ENCODE measurements at places on chromosomes 6 and 20.

- no peak for DNase-seq
Observed at GRCh38 chr6:25351485-25351884, 72.3 kb downstream of the CARMIL1 start.

DNA sequence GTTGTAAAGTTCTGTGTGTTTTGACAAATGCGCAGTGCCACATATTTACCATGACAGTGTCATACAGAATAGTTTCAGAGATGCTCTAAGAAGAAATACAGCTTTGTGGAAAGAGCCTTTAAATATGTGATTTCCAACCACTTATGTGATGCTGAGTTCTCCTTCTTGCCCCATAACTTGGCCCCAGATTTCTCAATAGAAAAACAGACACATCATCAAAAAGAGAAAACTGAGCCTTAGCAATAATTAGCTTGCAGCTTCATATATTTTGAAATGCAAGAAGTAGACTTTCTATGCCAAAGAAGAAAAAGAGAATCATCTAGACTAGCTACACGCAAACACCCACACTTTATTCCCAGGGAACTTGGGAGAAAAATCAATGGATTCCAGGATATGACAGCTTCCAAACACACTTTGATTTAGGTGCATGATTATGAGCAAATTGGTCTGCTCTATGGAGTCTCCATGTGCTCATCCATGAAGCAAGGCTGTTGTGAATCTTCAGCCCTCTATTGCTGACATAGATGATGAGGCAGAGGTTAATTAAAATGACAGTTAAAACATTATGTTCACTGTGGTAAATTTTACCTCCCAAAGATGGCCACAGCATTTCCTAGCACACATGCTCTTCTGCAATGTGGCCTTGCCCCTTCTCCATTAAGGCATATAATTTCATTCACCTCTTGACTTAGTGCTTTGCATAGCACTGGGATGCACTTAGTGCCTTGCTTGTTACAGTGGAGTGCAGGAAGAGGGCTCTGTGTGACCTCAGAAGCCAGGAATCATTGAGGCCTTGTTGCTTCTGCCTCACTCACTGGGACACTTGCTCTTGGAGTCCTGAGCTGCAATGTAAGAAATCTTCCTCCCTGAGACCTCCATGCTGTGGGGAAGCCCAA, 174.6 kb downstream of the SYNDIG1 start:
- DNase-seq, result no peak

DNA sequence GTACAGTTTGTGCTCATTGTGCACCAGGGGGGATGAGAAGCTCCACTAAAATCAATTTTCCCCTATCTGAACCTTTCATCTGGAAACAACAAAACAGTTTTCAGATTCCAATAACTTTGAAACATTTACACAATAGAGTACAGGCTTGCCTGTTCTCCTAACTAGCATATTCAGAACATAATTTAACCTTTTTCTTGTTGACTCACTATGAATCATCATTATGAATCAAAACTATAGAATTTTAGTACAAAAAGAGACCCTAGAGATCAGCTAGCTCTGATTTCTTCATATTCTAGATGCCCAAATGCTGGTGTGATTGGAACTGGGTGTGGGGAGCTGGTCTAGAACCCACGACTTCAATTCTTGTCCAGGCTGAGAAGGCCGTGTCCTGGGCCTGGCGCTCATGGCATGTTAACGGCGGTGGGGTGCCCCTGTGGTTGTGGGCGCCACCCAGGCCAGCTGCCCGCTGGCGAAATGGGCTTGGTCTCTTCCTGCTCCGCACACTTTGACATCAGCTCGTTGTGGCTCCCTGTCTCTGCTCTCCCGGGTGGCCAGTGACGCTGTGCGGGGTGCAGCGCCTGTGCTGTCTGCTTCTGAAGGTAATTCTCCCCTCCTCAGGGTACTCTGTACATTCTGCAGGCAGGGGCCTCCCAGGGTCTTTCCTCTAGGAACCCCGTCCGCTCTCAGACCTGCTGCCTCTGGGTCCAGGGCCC, 29.9 kb upstream of the AGPAT4 start:
- DNase-seq, result no peak

- no peak for DNase-seq
Observed at GRCh38 chr6:134002821-134003220, 49.6 kb downstream of the SLC2A12 start.

DNA sequence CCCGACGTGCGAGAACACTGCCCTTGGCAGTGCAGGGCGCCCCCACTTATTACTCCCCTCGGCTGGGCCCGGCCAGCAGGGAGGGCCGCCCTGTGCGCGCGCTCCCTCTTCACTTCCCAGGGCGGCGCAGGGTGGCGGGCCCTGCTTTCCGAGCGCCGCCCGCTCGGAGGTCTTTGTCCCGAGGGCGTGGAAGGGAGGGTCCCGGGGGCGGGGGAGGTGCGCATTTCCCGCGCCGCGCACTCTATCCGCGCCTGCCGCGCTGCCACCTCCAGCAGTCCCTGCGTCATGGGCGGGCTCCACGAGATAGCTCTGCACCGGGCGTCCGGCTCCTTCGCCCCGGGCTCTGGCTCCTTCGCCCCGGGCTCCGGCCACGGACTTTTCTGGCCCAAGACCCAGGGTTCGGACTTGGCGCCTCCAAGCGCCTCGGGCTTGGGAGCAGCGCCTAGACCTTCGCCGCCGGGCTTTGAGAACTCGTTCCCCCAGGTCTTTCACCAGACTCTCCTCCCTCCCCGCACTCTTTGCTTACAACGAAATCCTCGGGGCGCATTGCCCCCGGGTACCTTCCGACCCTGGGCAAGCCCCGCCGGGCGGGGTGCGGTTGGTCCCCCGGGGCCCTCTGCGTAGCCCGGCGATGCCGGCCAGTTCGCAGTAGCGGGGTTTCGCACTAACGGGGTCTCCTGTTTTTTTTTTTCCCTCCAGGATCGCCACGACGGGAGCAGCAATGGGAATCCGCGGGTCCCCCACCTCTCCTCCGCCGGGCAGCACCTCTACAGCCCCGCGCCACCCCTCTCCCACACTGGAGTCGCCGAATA, 1.6 kb downstream of the TFAP2C start:
- no peak for DNase-seq

GRCh38 chr6:87322304-87323212, at the start of gene SMIM8:
Gene SMIM8 (plus strand): TSS chr6:87322588. CDS start chr6:87337032, 14,444 bp downstream.
- DNase-seq, result peak; percentile 61

DNA sequence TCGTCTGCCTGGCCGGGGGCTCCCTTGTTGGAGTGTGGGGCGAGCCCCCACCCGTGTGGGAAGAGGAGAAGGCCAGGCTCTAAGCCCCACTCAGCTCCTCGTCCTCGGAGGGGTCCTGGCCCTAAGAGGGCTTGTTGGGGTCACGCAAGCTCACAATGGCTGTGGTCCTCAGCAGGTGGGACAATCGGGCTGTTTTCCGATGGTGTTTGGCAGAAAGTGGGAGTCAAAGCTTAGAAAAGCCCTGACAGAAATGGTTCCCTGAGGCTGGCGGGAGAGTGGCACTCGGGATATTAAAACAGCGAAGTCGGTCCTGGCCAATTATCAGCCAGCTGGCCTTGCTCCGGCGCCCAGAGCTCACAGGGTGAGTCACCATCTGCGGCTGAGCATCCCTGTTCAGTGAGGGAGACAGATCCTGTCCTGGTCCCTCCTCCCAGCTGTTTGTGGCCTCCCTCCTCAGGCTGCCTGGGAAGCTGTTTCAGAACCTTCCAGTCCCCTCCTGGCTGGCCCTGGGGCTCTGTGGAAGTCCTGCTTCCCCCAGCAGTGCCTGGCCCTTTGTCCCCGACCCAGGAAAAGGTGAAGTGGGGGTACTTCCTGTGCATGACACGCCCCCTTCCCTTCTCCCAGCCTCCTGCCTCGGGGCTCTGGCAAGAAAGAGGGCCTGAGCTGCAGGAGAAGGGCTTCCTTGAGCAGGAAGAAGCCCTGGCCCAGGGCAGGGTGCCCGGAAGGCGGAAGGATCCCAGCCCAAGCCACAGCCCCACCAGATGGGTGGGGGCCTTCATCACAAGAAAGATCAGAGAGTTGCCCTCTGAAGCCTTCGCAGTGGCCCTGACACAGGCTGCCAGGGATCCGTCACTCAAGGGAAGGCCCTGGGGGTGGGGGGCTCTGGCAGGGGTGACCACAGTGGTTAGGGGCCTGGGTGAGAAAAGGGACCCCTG, 53.6 kb upstream of the BHLHE23 start:
- DNase-seq, result no peak

DNA sequence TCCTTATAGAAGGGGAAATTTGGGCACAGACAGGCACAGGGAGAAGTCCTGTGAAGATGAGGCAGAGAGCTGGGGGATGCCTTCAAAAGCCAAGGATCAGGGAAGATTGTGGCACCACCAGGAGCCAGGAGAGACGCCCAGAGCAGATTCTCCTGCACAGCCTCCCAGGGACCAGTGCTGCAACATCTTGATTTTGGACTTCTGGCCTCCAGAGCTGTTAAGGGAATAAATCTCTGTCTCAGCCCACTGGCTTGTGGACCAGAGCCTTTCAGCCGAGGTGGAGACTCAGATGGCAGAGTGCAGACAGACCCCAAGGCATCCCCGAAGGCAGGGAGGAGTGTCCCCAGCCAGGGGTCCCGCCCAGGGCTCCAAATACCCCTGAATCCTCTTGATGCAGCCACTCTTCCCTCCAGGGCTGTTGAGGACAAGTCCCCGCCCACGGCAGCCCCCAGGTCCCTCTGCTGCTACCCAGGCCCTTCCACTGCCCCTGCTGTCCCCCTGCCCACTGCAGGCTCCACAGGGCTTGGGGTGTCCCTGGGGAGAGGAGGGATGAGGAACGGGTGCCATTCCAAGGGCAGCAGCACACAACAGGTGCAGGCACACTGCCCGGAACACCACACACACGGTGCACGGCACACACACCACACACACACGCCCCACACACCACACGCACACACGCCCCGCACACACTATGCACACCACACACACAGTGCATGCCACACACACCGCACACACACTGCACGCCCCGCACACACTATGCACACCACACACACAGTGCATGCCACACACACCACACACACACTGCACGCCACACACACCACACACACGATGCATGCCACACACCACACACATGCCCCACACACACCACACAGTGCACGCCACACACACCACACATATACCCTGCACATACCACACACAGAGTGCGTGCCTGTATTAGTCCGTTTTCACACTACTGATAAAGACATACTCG, 311.4 kb downstream of the TAF4 start:
- DNase-seq, result no peak

DNA sequence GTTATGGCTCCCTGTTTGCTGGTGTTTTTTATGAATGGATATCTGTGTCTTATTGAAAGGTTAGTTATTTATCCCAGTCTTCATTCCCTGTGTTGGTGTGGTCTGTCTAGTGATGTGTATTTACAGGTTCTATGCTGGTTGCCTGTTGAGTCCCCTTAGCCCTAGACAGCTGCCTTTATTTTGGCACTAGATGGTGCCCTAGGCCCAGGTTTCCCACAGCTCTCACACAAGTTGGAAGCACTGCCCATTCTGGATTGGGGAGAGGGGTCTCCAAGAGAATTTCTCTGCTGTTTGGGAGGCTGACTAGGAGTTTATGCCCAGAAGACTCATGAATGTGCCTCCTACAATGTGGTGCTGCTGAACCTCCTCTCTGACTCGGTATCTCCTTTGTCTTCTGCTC, 12.4 kb downstream of the GRM1 start:
- no peak for DNase-seq

DNA sequence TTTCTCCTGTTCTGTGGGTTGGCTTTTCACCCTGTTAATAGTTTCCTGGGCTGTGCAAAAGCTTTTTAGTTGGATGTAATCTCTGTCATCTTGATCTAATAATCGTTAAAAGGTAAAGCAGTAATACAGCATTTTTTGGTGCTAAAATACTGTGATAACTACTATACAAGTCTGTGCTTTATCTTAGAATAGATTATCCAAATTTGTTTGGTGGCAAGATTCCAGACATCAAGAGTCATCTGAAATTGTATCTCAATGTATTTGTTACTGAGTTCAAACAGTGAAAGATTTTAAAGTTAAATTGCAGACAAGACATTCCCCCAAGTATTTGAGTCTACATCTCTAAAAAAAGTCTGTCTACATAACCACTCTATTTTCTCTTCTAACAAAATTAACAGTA, 18.8 kb downstream of the TBPL1 start:
- no peak for DNase-seq

GRCh38 chr6:47663462-47664216, 34.7 kb upstream of the ADGRF4 start:
- DNase-seq, result no peak

DNA sequence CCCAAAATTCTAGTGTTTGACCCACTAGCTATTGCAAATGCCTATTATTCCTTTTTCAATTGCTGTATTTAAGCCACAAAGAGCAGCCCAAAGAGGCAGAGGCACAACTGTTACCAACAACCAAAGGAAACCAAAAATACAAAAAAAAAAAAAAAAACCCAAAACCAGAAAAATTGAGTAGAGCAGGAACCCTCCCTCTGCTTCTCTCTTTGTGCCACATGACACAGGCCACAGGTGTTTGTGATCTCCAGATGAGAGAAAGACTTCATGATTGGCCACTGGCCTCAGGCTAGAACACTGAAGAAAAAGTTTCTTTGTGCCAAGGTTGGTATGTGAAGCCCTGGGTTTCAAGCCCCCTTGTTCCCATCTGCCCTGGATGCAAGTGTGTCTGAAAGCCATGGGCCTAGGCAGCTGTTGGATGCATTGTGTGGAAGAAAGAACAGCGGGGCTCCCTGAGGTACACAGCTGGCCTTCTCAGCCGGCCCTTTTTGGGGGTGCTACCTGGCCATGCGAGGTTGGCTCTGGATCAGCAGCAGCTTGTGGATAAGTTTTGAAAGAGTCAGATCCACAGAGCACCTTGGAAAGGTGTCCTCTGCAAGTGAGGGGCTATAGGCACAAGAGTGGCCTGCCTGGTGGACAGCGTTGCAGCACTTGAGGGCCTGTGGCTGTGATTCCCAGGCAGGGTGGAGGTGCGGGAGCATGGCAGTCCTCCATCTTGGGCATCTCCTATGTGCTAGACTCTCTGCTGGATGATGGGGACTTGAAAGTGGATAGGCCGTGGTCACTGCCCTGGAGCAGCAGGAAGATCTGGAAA, 204.5 kb downstream of the ZDHHC14 start:
- no peak for DNase-seq

- DNase-seq, result peak; percentile 16
Observed at GRCh38 chr20:64139199-64140060, 24.8 kb upstream of the MYT1 start.

GRCh38 chr6:129707882-129708495, 2.0 kb downstream of the ARHGAP18 start:
- no peak for DNase-seq

GRCh38 chr20:63522091-63522868, 1.7 kb downstream of the PPDPF start:
- DNase-seq, result no peak

DNA sequence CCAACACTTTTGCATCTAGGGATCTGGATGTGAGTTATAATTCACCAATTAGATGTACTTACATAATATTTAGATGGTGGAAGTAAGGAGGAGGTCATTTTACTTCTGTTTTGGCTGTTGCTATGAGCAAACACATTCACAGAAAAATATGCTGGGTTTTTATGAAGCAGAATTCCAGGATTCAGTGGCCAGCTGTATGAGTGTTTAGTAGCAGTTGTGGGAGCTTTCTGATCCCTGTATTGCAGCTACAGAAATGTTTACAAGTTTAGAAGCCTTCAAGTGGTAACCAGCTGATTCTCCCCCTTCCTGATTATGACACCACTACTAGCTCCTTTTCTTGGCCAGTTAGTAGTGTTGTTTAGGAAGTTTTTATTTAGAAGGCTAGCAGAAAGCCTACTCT, 177.0 kb downstream of the TENT5A start:
- DNase-seq, result no peak

GRCh38 chr6:124223611-124224345, 420.1 kb downstream of the NKAIN2 start:
- DNase-seq, result no peak
